ENCODE measurements at places on chromosomes 4 and X.

DNA sequence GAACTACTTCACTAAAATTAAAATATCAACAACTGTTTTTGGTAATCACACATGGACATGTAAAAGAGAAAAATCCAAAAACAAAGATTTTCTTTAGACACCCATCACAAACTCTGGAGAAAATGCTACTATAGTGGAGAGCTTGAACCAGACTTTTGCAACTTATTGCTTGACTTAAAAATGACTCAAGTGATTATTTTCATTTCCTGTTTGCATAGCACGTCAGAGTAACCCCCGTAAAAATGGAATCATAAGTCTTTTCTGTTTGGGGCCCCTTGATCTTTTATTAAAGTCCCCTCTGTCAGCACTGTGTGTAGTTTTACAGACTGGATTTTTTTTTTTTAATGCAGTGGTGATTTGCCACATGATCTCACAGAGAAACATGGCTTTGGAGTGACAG lies 79.5 kb downstream of the PRKG2 start:
- no peak for DNase-seq

DNA sequence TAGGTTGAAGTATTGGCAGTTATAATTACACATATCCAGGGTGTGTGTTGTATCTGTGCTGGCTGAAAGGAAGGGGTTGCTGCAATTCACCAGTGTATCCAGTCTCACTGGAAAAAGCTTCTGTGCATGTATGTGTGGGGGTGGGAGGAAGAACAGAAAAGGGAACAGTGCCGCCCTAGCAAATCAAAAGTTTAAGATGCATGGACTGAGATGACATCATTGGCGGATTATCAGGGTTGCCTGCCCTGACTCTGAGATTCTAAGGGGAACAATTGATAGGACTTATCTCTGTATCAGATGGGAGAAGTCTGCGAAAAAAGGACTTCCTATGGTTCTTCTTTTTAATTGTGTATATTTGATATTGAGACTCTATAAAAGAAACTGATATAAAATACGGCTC lies 3.5 kb downstream of the SLC25A43 start:
- DNase-seq = no peak

DNA sequence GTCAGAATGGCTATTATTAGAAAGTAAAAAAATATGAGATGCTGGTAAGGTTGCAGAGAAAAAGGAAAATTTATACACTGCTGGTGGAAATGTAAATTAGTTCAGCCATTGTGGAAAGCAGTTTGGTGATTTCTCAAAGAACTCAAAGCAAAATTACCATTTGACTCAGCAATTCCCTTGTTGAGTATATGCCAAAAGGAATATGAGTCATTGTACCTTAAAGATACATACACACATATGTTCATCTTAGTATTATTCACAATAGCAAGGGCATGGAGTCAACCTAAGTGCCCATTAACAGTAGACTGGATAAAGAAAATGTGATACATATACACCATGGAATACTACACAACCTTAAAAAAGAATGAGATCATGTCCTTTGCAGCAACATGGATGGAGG lies 148.2 kb downstream of the COMMD8 start:
- DNase-seq = no peak

DNA sequence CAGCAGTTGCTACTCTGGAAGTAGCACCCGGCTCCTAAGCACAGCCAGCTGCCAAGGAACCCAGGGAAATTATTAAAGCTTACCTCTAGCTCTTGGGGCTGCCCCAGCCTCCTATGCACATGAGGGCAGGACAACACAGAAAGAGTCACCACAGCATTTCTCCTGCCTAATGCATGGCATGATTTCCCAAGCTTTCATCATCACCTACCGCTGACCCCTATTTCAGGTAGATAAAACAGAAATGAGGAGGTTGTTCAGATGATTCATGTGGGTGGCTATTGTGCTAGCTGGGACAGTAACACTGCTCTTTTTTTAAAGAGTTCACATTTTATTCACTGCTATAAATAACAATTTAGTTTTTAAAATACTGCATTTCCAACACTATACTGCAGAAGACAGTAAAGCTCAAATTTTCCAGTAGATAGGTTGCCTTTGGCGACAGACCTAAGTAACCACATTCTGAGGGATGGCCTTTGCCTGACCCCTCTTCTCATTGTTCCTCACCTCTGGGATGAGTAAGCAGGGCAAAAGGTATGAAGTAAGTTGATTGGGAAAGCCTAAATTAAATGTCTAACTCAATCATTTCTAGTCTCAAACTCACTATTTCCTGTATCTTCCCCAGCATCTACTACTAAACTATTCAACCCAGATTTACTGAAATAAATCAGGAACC lies 16.7 kb downstream of the CASK start:
- DNase-seq = no peak

- peak; percentile 7 for DNase-seq
Observed at GRCh38 chr4:6264225-6264540, 5.5 kb upstream of the WFS1 start.

GRCh38 chr4:10048941-10049697 lies 27.8 kb upstream of the SLC2A9 start:
- DNase-seq = peak; percentile 68

DNA sequence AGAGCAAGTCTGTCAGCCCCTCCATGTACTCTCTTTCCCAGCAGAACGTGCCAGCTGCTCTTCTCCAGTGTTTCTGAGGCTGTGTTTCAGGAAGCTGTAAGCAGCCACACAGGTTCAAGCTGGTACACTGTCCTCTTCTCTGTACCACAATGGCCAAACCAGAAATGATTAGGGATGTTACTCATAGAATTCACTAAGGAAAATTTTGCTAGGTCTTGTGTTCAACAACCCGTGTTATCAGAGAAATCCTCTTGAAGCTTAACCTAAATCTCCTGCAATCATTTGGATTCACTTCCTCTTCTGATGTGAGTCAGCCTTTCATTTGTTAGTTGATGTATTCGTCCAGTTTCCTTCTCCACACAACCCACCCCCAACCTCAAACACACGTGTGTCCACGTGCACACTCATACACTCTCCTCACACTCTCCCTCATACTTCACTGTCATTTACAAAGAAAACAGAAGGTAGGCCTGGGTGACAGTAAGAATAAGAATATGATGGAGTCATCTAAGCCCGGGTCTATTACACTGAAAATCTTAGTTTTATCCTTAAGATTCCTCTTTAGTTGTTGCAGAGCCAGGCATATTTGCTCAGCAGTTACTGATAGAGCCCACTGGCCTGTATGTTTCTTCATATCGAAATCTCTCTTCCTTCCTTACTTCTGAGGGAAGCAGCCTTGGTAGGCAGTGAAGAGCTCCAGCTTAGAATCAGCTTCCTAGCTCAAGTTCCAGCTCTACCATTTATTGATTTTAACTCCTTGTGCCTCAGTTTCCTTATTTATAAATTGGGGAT lies 63.4 kb downstream of the DCUN1D4 start:
- no peak for DNase-seq
